Amniotic epithelial cell (primary cell): ENCODE measurements at places on chromosomes 6 and 20.

DNA sequence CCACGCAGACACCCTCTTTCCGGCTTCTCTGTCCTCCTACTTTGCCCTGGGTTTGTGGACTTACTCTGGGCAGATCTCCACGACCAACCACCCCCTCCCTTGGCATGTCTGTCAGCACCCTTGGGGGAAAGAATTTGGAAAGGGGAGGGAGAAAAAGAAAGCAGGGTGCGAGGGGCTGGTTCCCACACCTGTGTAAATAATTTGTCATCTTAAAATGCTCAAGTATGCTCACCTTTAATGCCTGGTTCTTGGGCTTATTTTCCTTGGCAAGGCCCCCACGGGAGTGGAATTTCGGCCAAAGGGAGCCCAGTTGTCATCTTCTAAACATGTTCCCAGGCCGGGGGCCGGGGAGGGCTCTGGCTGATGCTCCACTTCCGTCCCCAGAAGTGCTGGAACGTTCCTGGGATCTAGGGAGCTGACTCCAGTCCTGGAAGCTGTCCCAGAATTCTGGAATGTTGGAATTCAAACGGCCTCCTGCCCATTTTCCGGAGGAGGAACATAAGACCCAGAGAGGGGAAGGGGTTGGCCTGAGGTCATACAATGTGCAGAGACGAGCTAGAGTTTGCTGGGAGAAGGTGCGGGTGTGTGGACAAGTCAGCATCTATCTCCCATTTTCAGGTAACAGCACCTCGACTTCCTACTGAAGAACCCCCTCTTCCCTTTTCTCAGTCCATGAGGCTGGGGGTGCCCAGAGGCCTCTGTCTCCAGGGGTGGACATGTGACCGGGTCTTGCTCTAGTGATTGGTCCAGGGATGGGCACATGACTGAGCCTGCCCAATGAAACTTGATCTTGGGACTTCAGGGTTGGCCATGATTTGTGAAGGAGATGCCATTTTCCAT lies 122.3 kb downstream of the CEBPB start:
- DNase-seq, result peak; percentile 43

DNA sequence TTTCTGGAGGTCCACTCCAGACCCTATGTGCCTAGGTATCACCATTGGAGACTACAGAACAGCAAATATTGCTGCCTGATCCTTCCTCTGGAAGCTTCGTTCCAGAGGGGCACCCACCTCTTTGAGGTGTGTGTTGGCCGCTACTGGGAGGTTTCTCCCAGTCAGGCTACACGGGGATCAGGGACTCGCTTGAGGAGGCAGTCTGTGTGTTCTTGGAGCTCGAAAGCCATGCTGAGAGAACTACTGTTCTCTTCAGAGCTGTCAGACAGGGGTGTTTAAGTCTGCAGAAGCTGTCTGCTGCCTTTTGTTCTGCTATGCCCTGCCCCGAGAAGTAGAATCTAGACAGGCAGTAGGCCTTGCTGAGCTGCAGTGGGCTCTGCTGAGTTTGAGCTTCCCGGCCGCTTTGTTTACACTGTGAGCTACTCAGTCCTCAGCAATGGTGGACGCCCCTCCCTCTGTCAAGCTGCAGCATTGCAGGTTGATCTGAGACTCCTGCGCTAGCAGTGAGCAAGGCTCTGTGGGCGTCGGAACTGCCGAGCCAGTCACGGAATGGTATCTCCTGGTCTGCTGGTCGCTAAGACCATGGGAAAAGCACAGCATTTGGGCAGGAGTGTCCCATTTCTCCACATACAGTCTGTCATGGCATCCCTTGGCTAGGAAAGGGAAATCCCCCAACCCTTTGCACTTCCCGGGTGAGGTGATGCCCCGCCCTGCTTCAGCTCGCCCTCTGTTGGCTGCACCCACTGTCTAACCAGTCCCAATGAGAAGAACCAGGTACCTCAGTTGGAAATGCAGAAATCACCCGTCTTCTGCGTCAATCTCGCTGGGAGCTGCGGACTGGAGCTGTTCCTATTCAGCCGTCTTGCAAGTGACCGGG lies 32.5 kb upstream of the ASCC3 start:
- DNase-seq, result peak; percentile 64

DNA sequence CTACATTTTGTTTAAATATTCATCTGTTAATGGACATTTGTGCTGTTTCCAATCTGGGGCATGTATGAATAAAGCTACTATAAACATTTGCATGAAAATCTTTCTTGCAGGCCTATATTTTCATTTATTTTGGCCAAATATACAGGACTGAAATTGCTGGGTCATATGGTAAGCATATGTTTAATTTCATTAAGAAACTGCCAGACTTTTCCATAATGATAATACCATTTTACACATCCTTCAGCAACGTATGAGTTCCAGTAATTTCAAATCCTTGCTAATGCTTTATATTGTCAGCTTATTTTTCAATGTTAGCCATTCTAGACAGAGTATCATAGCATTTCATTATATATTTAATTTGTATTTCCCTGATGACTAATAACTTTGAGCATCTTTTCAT lies 51.0 kb downstream of the GPR6 start:
- DNase-seq, result no peak

- no peak for DNase-seq
These were observed 87.6 kb downstream of the ZDHHC14 start for GRCh38 chr6:157468574-157468973.

GRCh38 chr6:36098253-36098919 lies 31.9 kb upstream of the MAPK13 start:
- no peak for DNase-seq

GRCh38 chr6:154888421-154889295 lies 106.5 kb upstream of the TIAM2 start:
- peak; percentile 29 for DNase-seq

- DNase-seq, result peak; percentile 44
These were observed 7.3 kb downstream of the DNTTIP1 start for GRCh38 chr20:45798935-45799642.

DNA sequence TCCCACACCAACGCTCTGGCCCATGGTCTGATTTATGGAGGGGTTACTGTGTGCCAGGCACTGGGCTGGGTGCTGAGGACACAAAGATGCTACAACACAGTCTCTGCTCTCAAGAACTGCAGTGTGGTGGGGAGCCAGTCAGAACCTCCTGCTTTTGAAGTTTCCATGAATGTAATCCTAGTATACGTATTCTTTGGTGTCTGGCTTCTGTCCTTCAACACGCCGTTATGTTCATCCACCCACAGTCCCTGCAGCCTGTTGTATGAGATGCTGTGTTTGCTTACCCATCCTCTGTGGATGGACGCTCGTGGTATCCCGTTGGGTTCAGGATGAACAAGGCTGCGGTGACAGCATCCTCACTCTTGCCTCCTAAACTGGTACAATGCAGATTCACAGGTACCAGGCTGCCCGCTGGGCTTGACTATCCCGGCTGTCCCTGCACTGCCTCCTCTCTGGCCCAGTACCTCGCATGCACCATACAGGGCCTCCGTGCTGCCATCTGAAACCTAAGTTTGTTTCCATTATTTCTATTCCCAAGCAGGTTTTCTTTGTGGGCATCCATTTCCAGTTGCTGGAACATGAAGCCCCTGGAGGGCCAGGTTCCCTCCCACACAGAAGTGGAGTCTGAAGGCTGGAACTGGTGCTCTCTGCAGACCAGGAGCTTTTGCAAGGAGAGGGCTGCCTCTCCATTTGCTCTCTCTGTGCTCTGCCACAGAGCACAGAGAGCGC lies 364.5 kb downstream of the ZFAND3 start:
- no peak for DNase-seq

GRCh38 chr6:12750416-12750815 lies 33.8 kb downstream of the PHACTR1 start:
- DNase-seq, result no peak

GRCh38 chr6:149950423-149950822 lies 8.6 kb downstream of the ULBP2 start:
- DNase-seq, result no peak

- no peak for DNase-seq
These were observed 339.0 kb upstream of the CITED2 start for GRCh38 chr6:139713424-139713823.

GRCh38 chr6:31453259-31453658 lies 44.7 kb upstream of the MICB start:
- DNase-seq, result peak; percentile 44

DNA sequence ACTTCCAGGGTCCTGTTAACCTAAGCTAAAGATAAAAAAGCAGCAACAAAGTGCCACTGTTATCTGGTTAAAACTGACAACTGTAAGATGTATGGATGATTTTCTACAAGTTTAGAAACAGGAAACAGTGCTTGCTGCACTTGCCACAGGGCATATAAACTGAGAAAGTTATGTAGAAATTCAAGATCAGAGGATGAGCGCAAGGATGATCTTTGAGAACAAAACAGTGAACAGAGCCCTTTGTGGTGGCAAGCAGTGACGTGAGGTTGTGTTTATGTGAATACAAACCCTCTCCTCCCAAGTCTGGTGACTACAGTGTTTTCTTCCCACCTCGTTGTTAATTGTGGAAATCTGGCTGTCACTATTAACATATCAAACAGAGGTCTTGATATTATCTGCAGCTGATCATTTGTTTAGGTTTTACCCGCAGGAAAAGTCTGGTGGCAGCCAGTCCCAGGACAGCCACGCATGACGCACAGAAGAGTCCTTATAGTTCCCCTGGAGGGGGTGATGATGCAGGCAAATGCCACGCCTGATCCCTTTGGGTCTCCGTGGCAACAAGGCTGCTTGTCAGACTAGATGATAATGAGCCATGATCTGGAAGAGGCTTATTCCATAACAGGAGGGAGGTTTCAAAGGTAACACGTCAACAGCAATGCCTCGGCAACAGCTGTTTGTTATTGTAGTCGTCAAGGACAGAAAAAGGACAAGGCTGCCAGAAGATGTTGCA lies 43.1 kb upstream of the TNFAIP3 start:
- peak; percentile 93 for DNase-seq

GRCh38 chr6:73151732-73152131 lies 73.6 kb downstream of the KHDC1L start:
- no peak for DNase-seq

- no peak for DNase-seq
These were observed 41.8 kb downstream of the SLC22A23 start for GRCh38 chr6:3415082-3415453.

DNA sequence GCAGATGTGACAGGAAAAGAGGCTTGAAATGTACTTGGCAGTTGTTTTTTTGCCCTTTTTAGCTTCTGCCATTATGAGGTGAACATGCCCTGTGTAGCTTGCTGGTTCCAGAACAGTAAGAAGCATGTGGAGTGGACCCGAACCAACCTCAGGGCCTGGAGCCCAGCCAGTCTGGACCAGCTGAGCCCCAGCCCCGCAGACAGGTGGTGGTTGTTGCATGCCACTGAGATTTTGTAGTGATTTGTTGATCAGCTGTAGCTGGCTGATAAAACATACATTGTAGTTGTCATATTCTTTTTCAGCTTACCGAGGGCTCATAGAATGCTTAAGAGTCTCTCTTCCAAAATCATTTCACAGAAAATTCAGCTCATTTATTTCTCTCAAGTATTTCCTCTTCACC lies 182.2 kb downstream of the FARS2 start:
- DNase-seq, result no peak

GRCh38 chr6:35288834-35289233 lies 8.8 kb upstream of the DEF6 start:
- no peak for DNase-seq

DNA sequence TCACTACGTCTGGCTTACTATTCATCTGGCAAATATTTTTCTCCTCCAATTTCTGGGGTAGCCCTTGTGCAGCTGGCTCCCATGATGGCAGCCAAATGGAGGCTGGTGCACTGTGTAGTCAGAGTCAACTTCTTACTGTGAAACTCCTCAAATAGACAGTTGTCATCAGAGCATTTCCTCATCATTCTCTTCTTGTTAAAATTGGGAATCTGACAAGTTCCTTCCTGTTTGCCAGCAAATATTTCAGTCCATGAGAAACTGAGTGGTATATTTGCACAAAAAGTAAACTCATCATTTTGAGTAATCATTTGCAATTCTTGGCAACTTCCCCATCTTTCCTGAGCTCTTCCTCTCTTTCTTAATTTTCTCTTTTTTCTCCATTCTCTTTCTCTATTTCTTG lies 394.9 kb upstream of the RGS17 start:
- no peak for DNase-seq

GRCh38 chr20:19868441-19868840 lies 110.4 kb downstream of the RIN2 start:
- DNase-seq, result no peak

DNA sequence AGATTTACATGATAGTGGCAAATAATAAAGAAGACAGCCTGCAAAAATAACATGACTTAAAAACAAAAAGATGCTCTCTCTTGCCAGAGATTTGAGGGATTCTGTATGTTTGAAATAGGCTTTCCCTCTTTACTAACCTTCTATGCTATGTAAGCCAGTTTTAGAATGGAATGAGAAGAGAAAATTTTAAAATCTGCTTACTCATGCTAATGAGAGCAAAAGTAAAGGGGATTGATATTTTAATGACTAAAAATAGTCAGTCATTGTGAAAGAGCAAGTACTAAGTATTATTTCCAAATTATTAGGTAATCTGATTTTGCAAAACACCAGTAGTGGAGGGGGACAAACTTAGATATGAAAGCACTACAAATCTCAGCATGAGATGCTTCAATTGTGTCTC lies 563.3 kb upstream of the ADGRB3 start:
- DNase-seq, result no peak

GRCh38 chr20:23003881-23004460 lies 31.1 kb upstream of the SSTR4 start:
- no peak for DNase-seq

- DNase-seq, result no peak
These were observed 36.4 kb downstream of the ELOVL5 start for GRCh38 chr6:53312355-53312754.

GRCh38 chr6:52972989-52973388 lies 22.1 kb downstream of the GSTA4 start:
- DNase-seq, result no peak

- DNase-seq, result no peak
These were observed 19.2 kb downstream of the ZSCAN12 start for GRCh38 chr6:28380381-28380780.

GRCh38 chr6:10416516-10416862 lies 1.6 kb upstream of the TFAP2A start:
- DNase-seq, result no peak

- DNase-seq, result no peak
These were observed 4.8 kb upstream of the DUSP22 start for GRCh38 chr6:287489-287860.

- DNase-seq, result no peak
These were observed 23.7 kb downstream of the TRAM2 start for GRCh38 chr6:52553158-52553557.
